ENCODE measurements at places on chromosomes 4 and X.

- no peak for DNase-seq
Measured at GRCh38 chr4:120472447-120473131, 405.9 kb upstream of the MAD2L1 start.

GRCh38 chr4:26746802-26747213 lies 113.8 kb upstream of the STIM2 start:
- DNase-seq: no peak

DNA sequence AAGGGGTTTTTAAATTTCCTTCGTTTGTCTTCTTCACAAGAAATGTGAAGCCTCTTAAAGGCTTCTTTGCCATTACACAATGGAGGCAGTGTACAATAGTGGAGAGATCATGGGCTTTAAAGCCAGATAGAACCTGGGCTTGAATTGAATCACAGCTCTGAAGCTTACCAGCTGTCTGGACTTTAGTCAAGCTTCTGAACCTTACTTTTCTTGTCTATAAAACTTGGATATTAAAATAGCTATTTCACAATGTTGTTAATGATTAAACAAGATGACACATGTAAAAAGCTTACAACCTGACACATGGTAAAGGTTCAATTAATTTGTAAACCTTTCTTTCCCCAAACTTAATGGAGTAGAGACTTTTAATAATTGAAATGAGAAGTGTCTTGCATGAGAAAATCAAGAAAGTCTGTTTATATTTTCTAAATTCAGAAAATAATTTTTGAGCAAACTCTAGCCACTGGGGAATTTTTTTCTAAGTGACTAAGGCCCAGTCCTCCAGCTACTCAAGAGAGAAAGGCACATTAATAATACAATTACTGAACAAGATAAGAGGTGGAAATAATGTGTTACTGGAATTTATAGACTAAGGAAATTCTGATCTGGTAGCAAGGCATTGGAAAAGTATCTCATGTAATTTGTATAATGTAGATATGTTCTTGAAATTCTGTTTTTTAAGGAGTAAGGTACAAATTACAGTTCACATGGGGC lies 21.7 kb upstream of the TBC1D8B start:
- no peak for DNase-seq

GRCh38 chr4:118918388-118918787 lies 29.7 kb downstream of the SYNPO2 start:
- no peak for DNase-seq

GRCh38 chr4:86233681-86234080 lies 126.2 kb downstream of the MAPK10 start:
- DNase-seq: no peak

DNA sequence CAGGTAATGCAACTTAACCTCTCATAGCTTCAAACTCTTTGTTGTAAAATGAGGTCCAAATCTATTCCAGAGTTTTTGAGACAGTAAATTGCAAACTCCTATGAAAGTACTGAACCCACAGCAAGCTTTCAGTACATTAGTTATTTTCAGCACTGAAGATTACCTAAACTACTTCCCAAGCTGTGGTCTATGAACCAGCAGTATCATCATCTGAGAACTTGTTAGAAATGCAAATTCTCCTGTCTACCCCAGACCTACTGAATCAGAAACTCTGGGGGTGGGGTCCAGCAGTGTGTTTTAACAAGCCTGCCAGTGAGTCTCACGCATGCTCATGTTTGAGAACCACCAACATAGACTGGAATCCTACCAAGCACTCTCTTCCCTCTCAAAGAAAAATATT lies 5.7 kb upstream of the CASP6 start:
- no peak for DNase-seq

DNA sequence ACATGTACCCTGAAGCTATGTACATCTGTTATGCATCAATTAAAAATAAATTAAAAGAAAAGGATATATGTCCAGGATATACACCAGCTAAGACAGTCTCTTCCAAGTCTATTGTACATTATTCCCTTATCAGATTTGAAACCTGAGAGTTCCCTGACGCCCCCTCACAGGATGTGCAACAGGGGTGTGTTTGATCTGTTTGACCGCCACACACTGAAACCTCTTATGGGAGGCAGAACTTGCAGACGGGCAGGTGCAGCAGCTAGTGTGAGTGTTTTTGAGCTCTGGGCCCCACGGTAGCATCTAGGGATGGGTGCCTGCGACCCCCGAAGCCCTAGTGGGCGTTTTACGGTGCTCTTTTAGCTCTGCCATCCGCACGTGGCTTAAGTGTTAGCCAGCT lies 4.7 kb downstream of the XG start:
- DNase-seq: no peak

- DNase-seq: no peak
Measured at GRCh38 chr4:112315446-112315845, 18.3 kb downstream of the ALPK1 start.

DNA sequence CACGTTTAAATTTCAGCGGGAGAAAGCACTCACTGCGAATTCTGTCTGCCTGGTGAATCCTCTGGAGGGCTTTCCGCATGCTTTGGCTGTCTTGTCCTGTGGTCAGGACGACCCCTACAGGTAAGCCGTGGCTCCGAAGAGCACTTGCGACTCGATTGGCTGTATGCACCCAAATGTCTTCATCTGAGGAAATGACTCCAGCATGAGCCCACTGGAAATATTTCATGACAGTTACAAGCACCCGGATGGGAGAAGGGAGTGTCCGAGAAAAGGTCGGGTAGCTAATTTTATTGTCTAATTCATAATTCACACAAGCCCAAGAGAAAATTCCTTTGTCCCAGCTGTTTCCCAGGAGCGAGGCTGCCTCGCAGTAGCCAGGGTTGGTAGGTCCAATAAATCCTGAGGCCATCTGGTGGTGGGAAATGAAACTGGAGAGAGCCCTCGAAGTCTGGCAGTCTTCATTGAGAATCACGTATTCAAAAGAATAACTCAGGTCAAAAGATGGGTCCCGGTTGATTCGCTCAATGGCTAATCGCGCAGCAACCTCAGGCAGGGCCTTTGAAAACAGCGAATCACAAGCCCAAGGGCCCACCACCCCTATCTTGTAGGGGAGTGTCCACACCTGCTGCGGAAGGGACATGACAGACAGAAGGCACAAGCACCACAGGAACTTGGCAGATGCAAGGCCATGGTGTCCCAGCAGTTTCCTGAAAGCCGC lies 6.6 kb downstream of the GUCY2F start:
- no peak for DNase-seq

DNA sequence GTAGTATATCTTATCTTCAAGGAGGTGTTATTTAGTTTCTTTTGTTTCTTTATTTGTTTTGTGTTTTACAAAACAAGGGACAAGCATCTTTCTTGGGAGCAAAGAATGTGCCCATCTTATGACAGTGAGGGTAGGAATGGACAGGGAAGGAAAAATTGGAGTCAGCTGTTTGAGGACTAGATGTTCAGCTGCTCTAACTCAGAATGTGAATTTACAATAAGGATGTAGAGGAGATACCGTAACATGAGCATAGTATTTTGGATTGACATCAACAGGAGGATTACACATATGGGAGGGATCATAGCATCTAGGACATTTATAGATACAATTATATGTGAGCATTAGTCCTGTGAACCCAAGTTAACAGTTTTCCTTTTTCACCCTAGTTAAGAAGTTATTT lies 89.0 kb upstream of the GK2 start:
- no peak for DNase-seq

DNA sequence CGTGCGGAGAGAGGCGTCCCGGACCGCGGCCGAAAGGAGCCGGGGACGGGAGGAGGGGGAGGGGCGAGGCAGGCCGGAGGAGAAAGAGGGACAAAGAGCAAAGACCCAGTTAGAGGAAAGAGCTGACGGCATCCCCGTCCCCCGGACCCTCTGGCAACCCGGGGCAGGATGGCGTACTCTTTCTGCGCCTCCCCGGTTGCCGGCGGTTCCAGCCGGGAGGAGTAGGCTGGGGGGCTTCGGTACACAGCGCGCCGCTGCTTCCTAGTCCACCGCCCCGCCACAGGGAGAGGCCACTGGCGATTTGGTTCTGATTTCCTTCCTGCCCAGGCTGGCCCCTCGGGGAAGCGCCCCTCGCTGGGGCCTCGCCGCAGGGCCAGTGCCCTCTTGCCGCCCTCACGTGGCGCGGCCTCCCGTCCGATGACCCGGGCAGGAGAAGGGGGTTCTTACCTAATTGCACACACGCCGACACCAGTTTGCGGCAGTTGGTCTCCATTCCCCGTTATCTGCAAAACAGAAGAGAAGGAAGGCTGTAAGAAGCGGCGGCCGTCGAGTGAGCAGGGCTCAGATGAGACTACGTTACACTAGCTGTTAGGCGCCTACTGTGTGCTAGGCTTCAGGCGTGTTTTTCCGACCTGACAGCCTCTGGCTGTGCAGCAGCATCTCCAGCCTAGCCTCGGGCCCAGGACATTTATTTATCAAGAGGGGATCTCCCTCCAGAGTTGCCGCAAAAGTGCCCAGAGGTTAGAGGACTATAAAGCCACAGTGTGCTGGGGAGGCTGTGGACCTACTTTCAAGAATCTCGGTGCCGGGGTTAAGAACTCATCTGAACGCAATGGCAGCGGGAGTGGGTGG lies 9.9 kb upstream of the PITX2 start:
- DNase-seq: no peak

- no peak for DNase-seq
Measured at GRCh38 chr4:78703079-78703478, 73.1 kb upstream of the BMP2K start.

GRCh38 chr4:126223784-126224407 lies 909.1 kb downstream of the FAT4 start:
- DNase-seq: no peak

GRCh38 chr4:137531168-137531985 lies 917 bp downstream of the PCDH18 start:
- DNase-seq: no peak

DNA sequence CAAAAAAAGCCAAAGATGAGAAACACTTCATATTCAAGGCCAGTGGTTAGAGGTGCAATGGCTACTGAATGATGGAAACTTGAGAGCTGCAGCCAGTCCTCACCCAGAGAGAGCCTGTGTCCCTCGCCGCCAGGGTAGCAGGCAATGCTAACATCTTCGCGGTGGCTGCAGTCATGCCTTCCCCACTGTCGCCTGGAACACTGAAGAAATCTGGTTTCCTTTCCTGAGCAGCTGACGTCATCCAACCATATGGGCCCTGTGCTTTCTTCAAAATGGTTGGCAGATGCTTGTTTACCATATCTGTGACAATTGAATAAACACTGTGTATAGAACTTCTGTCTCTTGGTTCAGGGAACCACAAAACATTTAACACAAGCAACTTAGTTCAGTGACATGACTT lies 39.7 kb downstream of the PRSS12 start:
- DNase-seq: no peak

DNA sequence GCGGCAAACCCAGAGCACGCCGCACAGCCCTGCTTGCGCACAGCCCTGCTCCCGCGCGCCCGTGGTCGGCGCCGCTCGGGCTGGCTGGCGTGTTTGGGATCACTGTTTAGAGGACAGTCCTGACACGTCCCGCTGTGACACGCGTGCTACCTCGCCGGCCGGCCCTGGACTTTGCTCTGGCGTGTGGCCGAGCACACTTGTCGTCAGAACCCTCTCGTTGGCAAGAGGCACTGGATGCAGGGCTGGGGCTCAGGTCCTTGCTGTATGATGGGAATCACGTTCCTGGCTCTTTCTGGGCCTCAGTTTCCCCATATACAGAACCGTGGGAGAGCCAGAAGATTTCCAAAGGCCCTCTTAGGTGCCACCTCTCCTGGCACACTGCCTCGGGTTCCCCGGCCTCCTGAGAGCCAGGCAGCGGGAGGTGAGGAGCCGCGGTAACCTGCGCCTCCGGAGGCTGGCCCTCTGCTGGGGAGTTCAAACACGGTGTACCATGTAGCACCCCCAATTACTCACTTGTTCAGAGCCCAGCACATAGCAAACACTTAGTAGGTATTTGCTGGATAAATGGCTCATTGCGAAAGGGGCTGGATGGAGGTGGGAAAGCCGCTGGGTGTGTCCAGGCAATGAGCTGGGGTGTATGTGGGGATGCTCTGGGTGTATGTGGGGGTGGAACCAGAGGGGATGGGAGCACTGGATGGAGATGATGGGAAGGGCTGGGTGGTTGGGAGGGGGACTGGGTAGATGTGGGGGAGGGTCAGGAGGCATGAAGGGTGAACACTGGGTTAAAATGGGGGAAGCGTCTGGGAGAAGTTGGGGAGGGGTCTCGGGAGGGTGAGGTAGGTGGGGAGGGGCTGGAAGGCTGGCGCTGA lies 76.6 kb downstream of the HTRA3 start:
- DNase-seq: no peak

- no peak for DNase-seq
Measured at GRCh38 chr4:24078347-24078962, 188.6 kb upstream of the PPARGC1A start.

DNA sequence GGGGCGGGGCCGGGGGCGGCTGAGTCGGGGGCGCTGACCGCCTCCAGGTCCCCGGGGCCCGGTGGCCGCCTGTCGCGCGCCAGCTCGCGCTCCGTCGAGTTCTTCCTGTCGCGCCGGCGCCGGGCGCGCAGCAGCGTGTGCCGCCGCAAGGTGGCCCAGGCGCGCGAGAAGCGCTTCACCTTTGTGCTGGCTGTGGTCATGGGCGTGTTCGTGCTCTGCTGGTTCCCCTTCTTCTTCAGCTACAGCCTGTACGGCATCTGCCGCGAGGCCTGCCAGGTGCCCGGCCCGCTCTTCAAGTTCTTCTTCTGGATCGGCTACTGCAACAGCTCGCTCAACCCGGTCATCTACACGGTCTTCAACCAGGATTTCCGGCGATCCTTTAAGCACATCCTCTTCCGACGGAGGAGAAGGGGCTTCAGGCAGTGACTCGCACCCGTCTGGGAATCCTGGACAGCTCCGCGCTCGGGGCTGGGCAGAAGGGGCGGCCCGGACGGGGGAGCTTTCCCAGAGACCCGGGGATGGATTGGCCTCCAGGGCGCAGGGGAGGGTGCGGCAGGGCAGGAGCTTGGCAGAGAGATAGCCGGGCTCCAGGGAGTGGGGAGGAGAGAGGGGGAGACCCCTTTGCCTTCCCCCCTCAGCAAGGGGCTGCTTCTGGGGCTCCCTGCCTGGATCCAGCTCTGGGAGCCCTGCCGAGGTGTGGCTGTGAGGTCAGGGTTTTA lies 1.5 kb downstream of the ADRA2C start:
- no peak for DNase-seq

DNA sequence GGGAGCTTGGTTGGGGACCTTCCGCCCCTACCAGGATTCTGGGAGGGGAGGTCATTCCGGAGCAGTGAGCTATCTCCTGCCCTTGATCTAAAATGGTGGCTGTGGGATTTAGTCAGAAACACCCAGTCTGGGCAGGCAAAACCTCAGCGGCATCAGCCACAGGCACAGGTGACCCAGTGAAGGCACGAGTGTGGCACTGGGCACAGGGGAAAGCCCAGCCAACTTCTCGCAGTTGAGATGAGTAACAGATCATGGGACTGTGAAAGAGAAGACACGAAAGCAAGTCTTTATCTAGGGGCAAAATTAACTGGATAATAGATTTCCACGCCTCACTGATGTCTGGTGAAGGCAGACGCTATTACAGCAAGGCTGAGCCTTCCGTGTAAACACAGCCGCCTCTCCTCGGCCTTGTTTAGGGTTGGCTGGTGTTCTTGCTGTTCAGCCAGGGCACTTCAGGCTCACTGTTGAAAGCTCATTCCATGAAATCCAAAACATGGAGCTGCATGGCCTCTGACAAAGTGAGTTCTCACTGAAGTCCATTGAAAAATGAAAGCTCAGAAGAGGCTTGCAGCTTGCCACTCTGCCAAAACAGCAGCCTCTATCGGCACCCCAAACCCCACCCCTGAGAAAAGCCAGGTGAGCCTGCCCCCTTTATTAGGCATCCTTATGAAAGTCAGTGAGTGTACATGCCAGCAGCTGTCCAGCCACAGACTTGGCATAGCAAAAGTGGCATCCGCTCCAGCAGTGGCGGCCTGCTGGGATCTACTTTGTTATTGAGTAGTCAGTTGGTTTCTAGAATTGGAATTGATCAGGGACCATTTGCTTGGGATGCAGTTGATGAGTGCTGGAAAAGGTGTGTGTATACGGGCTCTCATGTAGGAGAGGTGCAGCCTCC lies 102.3 kb upstream of the MTM1 start:
- no peak for DNase-seq

GRCh38 chrX:10702031-10702430 lies 81.6 kb upstream of the MID1 start:
- no peak for DNase-seq

Data from activated CD4-positive, alpha-beta T cell treated with anti-CD3 and anti-CD28 coated beads, Interleukin-2, amount 50 U/mL, for 1 hour (primary cell).